ENCODE measurements at places on chromosomes 12 and 14.

DNA sequence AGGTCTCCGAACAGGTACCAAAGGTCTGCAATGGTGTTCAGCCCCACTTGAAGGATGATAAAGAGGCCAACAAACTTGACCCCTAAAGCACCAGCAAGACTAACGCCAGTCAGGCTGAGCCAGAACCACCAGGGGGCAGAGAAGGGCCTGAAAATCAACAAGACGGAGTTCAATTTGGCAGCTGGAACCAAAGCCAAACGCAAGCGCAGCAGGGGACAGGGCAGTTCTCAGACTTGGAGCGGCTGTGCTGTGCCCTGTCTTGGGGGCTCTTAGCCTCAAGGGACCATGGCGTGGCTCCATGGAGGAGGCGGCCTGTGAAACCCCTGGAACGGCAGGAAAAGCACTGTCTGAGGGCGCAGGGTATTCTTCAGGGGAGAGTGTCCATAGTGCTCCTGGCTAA is 19.6 kb downstream of the POMT2 start:
- DNase-seq: peak; percentile 83

DNA sequence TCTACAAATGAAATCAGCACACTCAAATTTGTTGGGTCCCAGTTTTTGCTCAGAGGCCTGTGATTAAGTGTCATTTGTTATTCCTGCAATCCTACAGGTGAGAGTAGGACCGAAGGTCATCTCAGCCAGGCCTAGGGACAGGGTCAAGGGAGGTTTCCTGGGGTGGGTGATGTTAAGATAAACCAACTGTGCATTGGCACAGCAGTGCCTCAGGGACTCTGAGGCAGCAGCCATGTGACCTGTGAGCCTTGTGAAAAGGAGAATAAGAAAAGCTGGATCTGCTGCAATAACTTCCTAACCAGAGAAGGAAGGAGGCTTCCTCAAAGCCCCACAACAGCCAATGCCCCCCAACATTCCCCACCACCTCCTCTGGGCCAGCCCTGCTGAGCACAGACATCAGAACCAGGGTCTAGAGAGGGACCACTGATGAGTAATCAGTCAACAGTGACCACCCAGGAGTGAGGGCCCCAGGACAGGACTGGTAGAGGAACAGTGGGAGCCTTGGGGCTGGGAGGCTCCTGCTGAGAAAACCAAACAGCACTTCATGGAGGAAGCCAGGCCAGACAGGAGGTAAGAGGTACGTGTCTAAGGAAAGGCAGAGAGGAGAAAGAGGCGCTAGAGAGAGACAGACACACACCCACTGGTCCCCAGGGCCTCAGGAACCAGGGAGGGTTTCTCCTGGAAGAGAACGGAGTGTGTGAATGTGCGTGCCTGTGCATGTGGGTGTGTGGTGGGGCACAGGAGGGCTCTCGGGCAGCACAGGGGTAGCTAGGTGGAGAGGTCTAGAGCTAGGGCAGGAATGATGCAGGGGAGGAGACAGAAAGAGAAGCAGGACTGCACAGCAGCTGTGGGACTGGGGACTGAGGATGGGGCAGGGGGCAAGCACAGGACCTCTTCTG is 82.4 kb downstream of the ITPK1 start:
- DNase-seq: no peak

GRCh38 chr12:57476162-57476992 is 3.3 kb downstream of the ARHGAP9 start:
- no peak for DNase-seq

DNA sequence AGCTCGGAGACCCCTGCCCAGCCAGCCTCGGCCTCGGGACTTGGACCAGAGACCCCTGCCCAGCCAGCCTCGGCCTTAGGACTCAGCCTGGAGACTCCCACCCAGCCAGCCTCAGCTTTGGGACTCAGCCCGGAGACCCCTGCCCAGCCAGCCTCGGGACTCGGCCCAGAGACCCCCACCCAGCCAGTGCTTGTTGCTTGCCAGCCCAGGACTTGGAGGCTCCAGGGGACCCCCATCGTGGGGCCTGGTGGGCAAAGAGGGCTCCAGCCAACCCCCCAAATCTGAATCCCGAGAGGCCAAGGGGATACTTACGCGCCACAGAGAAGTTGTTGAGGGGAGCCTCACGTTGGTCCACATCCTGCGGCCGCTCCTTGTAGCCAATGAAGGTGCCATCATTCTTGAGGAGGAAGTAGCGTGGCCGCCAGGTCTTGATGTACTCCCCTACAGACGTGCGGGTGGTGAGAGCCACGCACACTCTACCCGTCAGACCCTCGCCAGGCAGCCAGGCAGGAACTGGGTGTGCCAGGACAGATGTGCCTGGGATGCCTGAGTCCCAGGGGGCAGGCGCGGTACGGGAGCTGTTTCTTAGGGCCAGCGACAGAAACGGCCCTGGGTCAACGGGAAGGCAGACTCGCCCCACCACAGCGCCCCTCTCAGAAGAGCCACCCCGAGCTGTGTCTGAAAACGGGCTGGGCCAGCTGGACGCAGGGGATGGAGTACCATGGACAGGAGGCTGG is 15.6 kb downstream of the AKT1 start:
- no peak for DNase-seq

DNA sequence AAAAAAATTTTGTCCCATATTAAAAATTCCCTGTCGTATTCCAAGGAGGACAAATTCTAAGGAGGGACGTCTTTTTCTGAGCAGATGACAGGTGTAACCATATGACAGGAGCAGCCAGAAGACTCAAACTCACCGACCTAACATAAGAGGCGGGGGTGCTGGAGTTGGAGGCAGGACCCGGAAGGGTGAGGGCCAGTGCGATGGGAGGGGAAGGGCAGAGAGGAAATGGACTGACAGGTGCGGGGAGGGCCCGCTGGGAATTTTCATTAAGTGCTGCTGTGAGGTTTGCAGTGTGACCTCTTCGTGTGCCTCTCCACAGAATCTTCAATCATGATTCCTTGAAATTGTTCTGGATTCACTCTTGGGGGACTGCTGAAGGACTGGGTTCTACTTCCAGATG is 189.4 kb downstream of the NTF3 start:
- DNase-seq: no peak

Measured in nephron progenitor cell (in vitro differentiated cells).